ENCODE measurements at places on chromosomes 1 and 21.

- no peak for DNase-seq
These were observed 28.9 kb downstream of the TSNAX start for GRCh38 chr1:231557411-231557810.

GRCh38 chr1:228005511-228006033, 1.2 kb upstream of the WNT3A start:
- no peak for DNase-seq

DNA sequence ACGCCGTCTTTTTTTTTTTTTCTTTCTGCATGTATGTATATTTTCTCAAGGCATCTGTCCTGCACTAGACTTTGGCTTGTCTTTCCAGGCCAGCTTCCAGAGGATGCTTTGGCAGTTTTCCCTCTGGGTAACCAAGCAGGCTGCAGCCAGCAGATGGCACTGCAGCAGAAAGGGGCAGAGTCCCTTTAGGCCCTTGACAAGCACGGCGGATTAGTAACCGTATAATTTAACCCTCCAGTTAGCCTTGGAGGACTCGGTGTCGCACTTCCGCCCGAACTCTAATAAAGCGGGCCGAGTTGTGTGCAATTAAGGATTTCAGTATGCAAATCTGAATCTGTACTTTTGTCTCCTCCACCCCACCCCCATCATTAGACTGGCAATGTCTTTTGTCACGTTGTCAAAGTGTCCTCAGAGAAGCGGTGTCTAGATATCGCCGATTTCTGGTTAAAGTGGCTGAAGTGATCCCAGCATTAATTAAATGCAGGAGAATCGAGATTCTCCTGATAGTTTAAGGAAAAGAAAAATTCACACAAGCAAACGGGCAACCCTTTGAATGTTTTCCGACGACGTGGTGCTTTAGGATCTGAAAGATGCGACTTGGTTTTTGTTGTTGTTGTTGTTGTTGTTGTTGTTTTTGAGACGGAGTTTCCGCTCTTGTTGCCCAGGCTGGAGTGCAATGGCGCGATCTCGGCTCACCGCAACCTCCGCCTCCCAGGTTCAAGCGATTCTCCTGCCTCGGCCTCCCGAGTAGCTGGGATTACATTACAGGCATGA, 1.1 kb upstream of the TMEM167B start:
- DNase-seq, result no peak

DNA sequence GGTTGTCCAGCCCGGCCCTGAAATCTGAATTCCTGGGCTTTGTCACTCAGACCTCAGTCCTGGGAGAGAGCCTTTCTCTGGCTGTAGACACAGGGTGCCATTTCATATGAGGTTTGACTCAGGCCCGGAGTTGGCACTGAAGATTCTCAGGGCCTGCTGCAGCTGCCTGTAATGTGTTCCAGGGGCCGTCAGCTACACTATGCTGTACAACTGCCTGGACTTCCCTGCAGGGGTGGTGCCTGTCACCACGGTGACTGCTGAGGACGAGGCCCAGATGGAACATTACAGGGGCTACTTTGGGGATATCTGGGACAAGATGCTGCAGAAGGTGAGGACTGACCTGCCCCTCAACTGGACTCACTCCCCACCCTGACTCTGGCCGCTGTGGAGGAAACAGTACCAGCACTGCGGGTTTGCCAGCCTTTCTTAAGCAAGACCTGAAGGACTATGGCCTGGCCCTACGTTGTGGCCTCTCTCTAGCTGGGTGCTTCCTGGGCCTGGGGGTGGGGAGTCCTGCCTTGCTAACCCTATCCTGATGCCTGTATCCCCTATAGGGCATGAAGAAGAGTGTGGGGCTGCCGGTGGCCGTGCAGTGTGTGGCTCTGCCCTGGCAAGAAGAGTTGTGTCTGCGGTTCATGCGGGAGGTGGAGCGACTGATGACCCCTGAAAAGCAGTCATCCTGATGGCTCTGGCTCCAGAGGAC, 18.9 kb downstream of the FAAH start:
- DNase-seq, result no peak

- no peak for DNase-seq
These were observed 141.8 kb upstream of the ERRFI1 start for GRCh38 chr1:8167936-8168335.

- no peak for DNase-seq
These were observed 16.5 kb downstream of the SMAP2 start for GRCh38 chr1:40389871-40390560.

DNA sequence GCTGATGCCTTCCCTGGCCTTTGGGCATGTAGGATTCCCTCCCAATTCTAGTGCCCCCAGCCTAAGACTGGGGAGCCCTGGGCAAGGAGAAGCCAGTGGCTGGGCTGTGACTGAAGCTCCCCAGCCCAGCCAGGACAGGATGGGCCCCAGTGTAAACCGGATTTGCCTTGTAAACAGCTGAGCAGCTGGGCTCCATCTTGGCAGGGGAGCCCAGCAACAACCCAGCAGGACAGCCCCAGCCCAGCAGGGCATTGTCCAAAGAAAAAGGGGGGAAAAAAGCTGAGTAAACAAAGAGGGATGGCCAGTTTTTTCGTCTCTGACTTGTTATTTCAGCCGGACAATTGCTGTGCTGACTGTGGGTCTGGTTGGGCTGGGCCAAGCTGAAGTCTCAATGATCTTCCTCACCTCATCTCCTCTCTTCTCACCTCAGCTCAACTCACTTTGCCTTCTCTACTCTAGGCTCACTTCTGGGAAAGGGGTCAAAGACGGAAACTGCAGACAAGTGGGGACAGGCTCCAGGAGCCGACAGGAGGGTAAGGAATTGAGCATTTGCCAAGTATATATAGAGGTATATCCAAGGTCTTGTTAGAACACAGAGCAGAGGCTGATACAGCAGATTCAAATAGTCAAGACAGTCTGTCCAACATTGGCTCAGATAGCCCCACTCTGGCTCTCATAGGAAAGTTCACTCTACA, 97.7 kb downstream of the TMEM53 start:
- no peak for DNase-seq

DNA sequence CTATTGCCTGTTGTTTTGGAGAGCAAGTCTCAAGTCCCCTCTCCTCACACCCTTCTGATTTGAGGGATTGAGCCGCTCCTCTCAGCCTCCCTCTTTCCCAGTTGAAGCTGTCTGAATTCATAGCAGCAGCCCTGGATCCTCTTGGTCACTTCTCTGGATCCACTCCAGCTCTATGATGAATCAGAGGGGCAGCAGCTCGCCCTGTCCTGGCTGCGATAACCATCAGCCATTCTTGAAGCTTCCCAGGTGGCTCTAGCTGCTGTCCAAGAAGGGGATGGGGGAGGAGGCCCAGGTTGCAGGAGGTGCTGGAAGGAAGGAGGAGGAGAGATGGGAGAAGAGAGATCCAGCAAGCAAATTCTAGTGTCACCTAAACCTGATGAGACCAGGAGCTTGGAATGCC, 31.3 kb downstream of the WNT4 start:
- no peak for DNase-seq

- no peak for DNase-seq
These were observed 11.3 kb downstream of the FAM20B start for GRCh38 chr1:179036844-179037465.

GRCh38 chr21:36741506-36741905, 42.6 kb downstream of the SIM2 start:
- no peak for DNase-seq

DNA sequence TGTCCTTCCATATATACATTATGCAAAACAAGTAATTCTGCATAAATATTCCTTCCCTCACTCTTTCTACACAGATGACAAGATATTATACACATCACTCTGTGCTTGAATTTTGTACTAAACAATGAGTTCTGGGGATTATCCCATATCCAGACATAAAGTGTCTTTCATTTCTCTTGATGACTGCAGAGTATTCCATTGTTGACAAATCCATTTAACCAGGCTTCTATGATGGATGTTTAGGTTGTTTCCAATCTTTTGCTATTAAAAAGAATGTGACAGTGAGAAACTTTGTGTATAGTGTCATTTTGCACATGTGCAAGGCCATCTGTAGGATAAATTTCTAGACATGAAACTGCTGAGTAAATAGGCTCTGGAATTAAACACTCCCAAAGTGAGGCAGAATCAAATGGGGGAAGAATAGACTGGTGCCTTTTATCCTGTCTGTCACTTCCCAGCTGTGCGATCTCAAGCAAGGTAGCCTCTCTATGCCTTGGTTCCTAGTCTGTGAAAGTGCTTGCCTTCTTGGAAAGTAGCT, 29.9 kb upstream of the ATP2B4 start:
- DNase-seq, result no peak

- DNase-seq, result no peak
These were observed 6.8 kb upstream of the ITLN2 start for GRCh38 chr1:160961419-160961818.

DNA sequence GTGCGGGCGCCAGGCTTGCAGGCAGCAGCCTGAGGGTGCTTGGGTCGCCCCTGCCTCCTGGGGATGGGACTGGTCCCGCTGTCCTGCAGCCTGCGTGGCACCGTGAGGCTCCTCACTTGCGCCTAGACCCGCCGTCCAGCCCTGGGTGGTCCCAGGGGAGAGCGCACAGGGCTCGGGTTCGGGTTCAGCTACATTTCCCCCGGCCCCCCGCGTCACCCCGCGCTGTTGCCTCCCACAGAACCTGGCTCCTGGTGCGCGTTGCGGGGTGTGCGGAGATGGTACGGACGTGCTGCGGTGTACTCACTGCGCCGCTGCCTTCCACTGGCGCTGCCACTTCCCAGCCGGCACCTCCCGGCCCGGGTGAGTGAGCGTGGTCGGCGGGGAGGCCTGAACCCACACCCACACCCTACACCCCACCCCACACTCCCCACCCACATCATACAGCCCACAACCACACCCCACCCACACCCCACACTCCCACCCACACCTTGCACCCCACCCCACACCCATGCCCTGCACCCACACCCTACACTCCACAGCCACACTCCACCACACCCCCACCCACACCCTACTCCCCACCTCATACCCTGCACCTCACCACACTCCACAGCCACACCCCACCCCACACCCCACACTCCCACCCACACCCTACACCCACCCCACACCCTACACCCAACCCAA, 6.2 kb upstream of the PFKL start:
- no peak for DNase-seq

- no peak for DNase-seq
These were observed 805.8 kb downstream of the ADGRL2 start for GRCh38 chr1:82606546-82606945.

GRCh38 chr1:230509281-230509977, 83.3 kb upstream of the PGBD5 start:
- DNase-seq, result no peak

GRCh38 chr1:167717351-167717750, 4.4 kb upstream of the MPZL1 start:
- no peak for DNase-seq

- no peak for DNase-seq
These were observed 40.6 kb upstream of the GREM2 start for GRCh38 chr1:240652549-240652948.

DNA sequence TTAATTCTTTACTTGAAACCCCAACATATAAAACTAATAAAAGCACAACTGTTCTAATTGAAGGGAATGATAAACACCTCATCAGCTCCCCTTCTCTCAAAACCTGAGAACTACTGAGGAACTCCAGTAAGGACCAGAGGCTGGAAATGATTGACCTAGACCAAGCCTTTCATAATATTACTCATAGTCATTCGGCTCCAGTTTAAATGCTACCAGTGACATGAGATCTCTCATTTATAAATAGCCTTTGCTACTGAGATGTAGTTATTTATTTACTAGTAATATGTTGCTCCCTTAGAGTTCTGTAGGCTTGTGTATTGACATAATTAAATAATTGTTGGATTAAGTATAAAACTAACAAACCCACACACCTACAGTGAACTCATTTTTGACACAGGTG, 209.8 kb upstream of the PRMT6 start:
- DNase-seq, result no peak

DNA sequence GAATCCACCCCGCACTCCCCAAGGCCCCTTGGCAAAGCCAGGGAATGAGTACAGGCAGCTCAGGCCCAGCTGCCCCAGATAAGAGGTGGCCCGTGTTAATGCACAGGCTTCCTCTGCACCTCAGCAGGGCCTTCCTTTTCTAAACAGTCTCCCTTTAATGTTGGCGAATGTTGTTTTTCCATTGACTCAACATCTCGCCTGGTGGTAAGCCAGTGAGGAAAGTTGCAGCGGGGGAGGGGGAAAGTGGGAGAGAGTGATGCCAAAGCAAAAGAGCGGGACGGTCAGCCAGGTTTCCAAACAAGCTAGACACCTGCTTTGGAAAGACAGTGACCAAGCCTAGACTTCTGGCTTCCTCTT, 10.3 kb upstream of the PROX1 start:
- DNase-seq, result no peak

DNA sequence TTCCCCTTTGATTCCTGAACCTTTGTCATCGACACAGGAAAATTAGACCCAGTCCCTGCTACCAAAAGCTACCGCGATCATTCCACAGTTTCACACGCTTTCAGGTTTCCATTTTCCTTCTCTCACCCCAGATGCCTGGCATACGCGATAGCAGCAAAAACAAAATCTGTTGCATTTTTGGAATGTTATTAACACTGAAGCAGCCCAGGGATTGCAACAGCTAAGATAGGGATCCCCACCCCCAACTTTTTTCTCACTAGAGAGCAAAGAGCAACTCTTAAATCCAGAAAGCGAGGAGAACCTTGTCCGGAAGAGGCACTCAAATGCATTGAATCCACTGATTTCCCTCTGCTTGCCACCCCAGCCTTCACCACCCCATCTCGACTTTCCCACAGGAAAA, 8.9 kb downstream of the OVAAL start:
- no peak for DNase-seq

DNA sequence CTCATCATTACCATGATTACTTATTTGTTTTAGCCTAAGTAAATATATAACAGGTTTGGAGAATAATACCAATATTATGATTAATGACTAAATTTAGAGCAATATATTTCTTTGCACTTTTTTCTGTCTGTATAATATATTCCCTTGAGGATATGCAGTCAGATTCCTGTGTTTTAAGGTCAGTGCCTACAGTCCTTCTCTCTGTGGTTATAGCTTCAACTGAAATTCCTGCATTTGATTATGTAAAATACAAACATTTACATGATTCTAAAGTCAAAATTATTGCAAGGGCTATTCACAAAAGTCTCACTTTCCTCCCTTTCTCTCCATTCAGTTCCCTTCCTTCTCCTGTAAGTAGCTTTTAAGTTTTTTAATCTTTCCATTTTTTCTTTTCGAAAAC, 142.9 kb upstream of the COL6A1 start:
- no peak for DNase-seq

- no peak for DNase-seq
These were observed 45.0 kb upstream of the BCL10 start for GRCh38 chr1:85321237-85321964.

- no peak for DNase-seq
These were observed 624.8 kb upstream of the PTBP2 start for GRCh38 chr1:96096613-96097321.

DNA sequence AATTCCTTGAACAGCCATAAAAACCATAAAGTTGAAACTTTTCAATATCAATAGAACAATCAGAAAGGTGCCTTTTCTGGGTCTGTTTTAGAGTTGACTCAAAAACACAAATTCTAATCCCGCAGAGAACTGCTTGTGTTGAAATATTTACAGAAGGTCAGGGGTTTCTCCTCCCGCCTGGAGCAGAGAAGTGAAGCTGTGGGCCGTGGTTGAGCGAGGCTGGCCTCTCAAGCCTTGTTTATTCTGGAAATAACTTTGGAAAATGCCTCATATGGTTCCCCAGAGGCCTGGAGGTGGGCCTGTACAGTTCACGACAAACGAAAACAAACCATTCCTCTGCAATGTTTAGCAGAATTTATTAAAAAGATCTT, 90.8 kb upstream of the ERRFI1 start:
- no peak for DNase-seq

GRCh38 chr1:172845371-172845770, 186.5 kb downstream of the FASLG start:
- DNase-seq, result no peak
